Left lobe of liver (tissue), 2 donors: ENCODE measurements at places on chromosomes 5 and 9. TPM values are rescaled to one million over a fixed set of nuclear protein-coding genes. Genes with fewer than 3 reads are reported as not detected.

- DNase-seq = no peak
Observed at GRCh38 chr5:18375641-18376040, 741.4 kb downstream of the TAF11L14 start.

DNA sequence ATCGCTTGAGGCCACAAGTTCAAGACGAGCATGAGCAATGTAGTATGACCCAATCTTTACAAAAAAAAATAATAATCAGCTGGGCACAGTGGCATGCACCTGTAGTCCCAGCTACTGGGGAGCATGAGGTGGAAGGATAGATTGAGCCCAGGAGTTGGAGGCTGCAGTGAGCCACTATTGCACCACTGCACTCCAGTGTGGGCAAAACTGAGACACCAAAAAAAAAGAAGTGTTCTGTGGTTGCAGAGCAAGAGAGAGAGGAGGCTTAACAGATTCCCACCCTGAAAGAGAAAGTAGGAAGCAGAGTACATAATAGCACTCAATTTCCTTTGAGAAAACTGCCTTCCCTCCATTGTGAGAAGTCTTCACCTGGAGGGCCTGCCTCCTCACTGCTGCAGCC, 52.6 kb downstream of the ALDH7A1 start:
- DNase-seq = no peak

GRCh38 chr5:136063778-136064465, 35.1 kb downstream of the TGFBI start:
- DNase-seq = peak; percentile 14

DNA sequence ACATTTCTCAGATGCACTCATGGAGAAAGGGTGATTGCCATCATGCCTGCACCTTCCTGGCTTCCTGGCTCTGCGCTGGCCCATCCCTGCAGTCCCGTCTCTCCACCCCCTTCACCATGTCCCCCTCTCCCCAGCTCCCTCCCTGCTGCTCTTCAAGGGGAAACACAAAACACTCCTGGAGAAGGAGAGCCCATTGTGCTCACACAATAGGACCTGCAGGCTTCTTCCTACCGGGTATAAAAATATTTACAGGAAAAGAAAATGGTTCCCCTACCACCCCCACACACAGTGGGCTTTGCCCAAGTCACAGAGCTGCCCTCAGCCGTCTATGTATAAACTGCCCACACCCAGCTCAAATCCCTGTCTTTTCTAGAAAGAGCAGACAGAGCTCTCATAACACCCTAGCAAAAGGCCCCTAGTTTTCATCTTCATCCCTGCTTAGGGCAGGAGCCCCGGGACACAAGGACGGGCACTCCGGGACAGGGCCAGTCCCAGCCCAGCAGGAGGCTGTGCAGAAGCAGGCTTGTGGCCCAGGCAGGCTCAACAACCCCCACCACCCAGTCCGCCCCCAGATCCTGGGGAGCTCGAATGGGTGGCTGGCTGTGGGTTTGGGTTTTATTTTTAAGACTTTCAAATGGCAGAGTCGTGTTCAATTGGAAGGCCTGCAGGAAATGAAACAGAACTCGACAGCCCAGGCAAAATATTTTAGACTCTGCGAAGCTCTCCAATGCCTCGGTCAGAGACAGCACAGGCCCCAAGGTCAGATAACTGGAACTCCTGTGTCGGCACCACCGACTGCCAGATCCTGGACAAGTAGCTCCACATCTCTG, 77.3 kb downstream of the LRSAM1 start:
- no peak for DNase-seq

- no peak for DNase-seq
Observed at GRCh38 chr9:14433351-14434157, 119.6 kb upstream of the NFIB start.

HNRNPA0 gene
- 8.6 TPM for total RNA-seq

SLC45A2 gene
- 0.48 TPM for total RNA-seq

CNTNAP3 gene
- 0.58 TPM for total RNA-seq

PPP1R26 gene
- total RNA-seq = 7.4 TPM

CCNI2 gene
- total RNA-seq = not detected

IFNB1 gene
- total RNA-seq = not detected
